ENCODE measurements at places on chromosomes 4 and X.

- DNase-seq, result no peak
These were observed 80.2 kb downstream of the USP46 start for GRCh38 chr4:52578951-52579350.

DNA sequence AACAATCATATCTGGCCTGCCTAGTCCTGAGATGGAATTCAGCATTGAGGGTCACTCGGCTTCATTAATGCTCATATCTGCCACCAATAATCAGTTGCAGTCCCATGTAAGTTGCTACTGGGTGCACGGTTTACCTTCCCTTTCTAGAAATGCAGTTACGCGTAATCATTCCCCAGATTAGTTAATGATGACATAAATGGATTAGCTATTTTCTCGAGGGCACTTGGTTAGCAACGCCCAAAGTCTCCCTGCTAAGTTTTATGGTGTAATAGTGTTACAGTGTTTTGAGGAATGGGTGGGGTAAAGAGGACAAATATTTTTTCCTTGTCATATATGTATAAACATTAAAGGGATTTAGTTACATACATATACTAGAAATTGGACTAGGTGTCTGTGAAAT lies 118.8 kb downstream of the MID1 start:
- DNase-seq, result no peak

- no peak for DNase-seq
These were observed 8.7 kb downstream of the TMEM187 start for GRCh38 chrX:153981231-153981630.

- DNase-seq, result no peak
These were observed 14.5 kb downstream of the UGT2B15 start for GRCh38 chr4:68655764-68656444.

DNA sequence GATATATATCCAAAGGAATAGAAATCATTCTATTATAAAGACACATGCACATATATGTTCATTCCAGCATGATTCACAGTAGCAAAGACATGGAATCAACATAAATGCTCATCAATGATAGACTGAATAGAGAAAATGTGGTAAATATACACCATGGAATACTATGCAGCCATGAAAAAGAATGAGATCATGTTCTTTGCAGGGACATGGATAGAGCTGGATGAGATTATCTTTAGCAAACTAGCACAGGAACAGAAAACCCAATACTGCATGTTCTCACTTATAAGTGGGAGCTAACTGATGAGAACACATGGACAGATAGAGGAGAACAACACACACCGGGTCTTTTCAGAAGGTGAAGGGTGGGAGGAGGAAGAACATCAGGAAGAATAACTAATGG lies 1318.6 kb downstream of the PCDH19 start:
- no peak for DNase-seq

DNA sequence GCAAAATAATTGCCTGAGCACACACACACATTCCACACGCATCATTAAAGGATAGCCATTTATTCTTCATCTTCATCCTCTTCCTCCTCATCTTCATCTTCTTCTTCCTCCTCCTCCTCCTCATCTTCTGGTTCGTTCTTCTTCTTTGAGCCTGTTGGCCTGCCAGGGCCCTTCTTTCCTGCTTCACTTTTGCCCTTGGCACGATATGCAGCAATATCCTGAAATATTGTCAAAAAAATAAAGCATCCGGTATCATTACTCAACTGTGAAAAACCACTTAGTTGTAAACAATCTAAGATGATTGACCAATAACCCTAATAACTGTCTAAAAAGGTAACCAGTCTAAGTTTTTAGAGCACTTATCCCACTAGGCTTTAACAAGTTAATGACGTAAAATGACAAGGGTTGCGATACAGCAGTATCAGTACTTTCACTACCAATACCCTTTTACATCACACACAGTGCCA lies 2.1 kb downstream of the HMGB2 start:
- no peak for DNase-seq

DNA sequence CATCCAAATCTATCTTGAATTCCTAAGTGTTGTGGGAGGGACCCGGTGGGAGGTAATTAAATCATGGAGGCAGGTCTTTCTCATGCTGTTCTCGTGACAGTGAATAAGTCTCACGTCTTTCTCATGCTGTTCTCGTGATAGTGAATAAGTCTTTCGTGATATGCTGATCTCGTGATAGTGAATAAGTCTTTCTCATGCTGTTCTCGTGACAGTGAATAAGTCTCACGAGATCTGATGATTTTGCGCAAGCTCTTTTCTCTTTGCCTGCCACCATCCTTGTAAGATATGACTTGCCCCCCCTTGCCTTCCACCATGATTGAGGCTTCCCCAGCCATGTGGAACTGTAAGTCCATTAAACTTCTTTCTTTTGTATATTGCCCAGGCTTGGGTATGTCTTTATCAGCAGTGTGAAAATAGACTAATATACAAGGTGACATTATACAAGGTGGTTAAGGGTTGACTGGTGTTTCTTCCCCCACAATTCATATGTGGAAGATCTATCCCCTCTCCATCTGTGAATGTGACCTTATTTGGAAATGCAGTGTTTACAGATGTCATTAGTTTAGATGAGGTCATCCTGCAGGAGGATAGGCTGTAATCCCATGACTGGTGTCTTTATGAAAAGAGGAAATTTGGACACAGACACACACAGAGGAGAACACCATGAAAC lies 27.6 kb downstream of the ARSD start:
- no peak for DNase-seq

- no peak for DNase-seq
These were observed 2.9 kb downstream of the PDGFRA start for GRCh38 chr4:54231768-54232688.

DNA sequence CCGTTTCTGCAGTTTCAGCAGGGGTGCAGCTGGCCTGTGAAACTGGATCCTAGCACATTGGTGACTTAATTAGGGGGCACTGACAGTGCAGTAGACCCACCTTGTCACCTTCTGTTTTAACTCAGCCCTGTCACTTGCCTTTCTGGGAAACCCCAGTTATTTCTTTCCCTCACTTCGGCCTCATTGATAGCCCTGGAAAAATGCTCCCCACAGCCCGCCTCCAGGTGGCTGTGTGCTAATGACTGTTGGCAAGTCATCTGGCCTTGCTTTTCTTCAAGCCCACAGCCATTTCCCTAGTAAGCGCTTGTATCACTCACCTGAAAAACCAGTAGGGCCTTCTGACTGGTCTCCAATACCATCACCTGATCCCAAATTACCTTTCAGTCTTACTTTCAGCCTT lies 3.3 kb downstream of the CXCR3 start:
- DNase-seq, result no peak

GRCh38 chr4:81634165-81634564 lies 162.5 kb upstream of the RASGEF1B start:
- no peak for DNase-seq

- no peak for DNase-seq
These were observed 23.3 kb downstream of the BRCC3 start for GRCh38 chrX:155094468-155095061.

DNA sequence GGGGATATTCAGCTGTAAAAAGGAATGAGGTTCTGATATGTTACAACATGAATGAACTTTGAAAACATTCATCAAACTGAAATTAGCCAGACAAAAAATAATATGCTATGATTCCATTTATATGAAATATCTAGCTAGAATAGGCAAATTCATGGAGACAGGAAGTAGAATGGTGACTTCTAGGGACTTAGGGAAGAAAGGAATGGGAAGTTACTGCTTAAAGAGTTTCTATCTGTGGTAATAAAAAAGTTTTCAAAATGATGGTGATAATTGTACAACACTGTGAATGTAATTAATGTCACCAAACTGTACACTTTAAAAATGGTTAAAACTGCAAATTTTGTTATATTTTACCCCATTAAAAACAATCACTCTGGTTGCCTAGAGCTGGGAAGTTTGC lies 30.2 kb downstream of the SMIM14 start:
- no peak for DNase-seq

DNA sequence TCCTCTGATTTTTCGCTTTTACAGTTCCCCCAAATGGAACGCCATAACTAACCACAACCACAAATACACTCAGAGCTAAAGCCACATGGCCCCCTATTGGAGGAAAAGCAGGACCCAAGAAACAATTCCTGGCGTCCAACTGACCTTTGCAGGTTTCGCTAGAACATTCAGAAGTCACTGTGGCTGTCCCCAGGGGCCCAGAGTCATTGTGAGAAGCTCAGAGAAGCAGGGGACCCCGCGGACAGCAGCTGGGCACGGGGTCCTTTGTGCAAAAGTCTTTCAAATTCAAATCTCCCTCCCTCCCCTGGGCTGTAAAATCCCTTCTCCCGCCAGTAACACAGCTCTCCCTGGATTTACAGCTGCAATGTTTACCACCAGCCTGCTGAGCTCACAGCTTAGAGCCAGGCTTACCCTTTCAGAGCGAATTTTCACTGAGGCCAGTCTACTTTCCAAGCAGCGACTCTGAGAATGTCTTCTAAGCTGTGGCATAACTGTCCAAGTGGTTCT lies 214.8 kb downstream of the CRLF2 start:
- DNase-seq, result no peak

- no peak for DNase-seq
These were observed 7.7 kb downstream of the PRSS48 start for GRCh38 chr4:151284534-151285245.

DNA sequence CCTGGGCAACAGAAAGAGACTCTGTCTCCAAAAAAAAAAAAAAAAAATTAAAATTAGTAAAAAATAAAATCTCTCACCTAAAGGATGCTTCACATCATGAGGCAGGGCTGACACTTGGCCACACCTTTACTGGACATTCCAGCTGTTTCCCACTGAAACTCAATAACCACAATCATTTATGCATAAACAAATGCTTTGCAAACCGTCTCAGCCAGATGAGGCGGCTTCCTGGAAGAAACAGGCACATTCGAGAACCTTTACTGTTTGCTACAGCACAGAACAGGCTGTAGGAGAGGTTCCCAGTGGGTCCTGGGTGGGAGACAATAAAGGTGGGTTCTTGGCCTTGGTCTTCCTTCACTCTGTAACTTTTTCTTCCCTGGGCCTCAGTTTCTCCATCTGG lies 10.9 kb upstream of the TBC1D14 start:
- no peak for DNase-seq

DNA sequence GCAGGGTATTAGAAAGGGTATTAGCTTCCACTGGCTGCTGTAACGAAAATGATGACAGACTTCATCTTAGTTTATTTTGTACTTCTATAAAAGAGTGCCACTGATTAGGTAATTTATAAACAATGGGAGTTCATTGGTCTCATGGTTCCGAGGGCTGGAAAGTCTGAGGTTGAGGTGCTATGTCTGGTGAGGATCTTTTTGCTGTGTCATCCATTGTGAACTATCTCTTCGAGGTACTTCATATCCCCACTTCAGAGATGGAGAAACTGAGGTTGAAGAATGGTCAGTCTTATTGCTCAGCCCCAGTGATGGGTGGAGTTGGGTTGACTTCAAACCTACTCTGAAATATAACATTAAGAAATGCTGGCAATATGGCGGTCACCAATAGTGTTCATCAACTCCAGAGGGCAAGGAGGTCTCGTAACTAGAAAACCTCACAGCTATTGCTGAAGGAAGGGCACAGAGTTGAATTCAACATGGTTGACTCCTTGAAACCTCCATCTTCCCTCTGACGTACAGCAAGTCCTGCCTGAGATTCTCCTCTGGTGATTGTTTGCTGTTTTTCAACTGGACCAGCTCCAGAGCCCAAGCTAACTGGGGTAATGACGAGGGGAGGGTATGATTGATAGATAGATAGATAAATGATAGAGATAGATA lies 53.6 kb upstream of the SHOX start:
- no peak for DNase-seq

DNA sequence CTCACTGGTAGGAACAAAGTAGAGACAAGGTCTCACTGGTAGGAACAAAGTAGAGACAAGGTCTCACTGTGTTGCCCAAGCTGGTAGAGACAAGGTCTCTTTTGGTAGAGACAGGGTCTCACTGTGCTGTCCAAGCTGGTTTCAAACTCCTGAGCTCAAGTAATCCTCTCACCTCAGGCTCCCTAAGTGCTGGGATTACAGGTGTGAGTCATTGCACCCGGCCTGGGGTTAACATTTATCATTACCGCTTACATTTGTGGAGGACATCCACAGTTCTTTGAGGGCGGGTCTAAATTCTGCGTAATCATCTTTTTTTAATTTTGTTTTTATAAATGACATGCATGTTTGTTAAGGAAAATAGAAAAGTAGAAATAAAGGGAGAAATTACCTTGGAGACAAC lies 12.0 kb downstream of the RAB33B start:
- no peak for DNase-seq

GRCh38 chr4:137739391-137739790 lies 207.1 kb upstream of the PCDH18 start:
- DNase-seq, result no peak

GRCh38 chr4:4884611-4885010 lies 25.1 kb downstream of the MSX1 start:
- no peak for DNase-seq

DNA sequence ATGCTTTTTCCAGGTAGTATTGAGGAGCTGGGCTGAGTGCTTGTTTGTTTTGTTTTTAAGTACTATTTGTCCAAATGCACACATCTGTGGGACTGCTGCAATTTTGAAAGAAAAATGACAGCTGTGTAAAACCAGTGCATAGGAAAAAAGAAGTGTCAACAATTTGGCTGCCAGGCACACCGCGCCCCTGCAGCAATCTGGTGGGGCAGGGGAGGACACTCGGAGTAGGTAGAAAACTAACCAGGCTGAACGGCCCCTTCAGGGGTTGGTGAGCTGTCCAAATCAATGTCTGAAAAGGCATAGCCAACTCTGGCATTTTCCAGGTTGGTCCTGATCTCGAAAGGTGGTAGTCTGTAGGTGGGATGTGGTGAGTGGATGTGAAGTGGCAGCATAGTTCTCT lies 1.1 kb downstream of the LDOC1 start:
- no peak for DNase-seq

- DNase-seq, result no peak
These were observed 69.5 kb upstream of the CBLL2 start for GRCh38 chrX:22203186-22203585.

- DNase-seq, result no peak
These were observed 47.5 kb downstream of the UCHL1 start for GRCh38 chr4:41304221-41304620.

GRCh38 chr4:57233386-57233785 lies 123.2 kb upstream of the IGFBP7 start:
- DNase-seq, result no peak

All from AG09319 (cell line).